Suprapubic skin (tissue), 4 donors: ENCODE measurements at places on chromosomes 12 and 14.

- no peak for DNase-seq
Measured at GRCh38 chr12:26939953-26940352, 1.7 kb downstream of the FGFR1OP2 start.

- DNase-seq: no peak
Measured at GRCh38 chr12:52805739-52806138, 8.2 kb downstream of the KRT4 start.

GRCh38 chr12:64335886-64336466 is 54.6 kb downstream of the C12orf56 start:
- no peak for DNase-seq

GRCh38 chr12:29702222-29702621 is 81.5 kb downstream of the TMTC1 start:
- no peak for DNase-seq

- DNase-seq: no peak
Measured at GRCh38 chr12:16472631-16473030, 125.2 kb downstream of the MGST1 start.

DNA sequence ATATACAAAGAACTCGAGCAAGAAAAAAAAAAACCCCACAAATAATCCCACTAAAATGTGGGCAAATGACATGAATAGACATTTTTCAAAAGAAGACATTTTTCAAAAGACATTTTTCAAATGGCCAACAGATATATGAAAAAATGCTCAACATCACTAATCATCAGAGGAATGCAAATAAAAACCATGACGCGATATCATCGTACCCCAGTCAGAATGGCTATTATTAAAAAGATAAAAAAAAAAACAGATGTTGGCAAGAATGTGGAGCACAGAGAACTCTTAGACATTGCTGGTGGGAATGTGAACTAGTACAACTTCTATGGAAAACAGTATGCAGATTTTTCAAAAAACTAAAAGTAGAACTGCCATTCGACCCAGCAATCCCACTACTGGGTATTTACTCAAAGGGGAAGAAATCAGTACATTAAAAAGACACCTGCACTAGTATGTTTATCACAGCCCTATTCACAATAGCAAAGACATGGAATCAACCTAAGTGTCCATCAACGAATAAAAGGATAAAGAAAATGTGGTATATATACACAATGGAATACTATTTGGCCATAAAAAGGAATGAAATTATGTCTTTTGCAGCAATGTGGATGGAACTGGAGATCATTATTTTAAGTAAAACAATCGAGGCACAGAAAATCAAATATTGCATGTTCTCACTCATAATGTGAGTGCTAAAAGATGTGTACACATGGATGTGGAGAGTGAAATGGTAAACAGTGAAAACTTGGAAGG is 16.3 kb downstream of the ZBTB39 start:
- DNase-seq: no peak

GRCh38 chr12:58583529-58583928 is 336.8 kb downstream of the LRIG3 start:
- no peak for DNase-seq

- no peak for DNase-seq
Measured at GRCh38 chr12:41407232-41407799, 219.2 kb downstream of the PDZRN4 start.

GRCh38 chr12:46187023-46187422 is 81.8 kb downstream of the SLC38A1 start:
- no peak for DNase-seq

GRCh38 chr14:92503756-92504491 is 9.7 kb upstream of the RIN3 start:
- no peak for DNase-seq

GRCh38 chr12:56803750-56804149 is 40.6 kb downstream of the HSD17B6 start:
- DNase-seq: no peak

DNA sequence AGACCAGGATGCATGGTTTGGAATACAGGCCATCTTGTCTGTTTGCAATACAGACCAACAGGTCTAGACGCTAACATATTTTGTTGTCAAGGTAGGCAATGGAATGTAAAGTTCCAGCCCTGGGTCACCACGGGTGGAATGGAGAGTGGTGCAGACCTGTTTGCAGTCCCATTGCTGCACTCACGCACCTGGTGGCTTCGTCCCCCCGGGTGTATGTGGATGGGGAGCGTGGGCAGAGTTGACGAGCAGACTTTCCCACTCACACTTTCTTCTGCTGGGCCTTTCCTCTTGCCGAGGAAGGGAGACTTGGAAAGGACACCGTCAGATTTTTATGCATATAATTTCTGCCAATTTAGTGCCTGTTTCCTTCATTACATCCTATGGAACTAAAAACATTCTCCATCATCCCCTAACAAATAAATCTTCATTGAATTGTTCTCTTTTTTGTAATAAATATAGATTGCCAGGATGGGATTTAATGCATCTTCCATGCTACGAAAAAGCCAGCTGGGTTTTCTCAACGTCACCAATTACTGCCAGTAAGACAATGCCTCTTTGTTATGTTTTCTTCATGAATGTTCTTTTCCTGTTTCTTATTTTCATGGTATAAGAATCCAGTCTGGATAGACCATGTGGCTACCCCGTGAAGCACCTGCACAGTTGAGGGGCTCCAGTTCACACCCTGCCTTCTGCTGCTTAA is 15.2 kb downstream of the DCAF4 start:
- no peak for DNase-seq

GRCh38 chr14:100495917-100496316 is 91.3 kb downstream of the BEGAIN start:
- DNase-seq: no peak

GRCh38 chr12:123765504-123766035 is 3.5 kb downstream of the DNAH10 start:
- no peak for DNase-seq

DNA sequence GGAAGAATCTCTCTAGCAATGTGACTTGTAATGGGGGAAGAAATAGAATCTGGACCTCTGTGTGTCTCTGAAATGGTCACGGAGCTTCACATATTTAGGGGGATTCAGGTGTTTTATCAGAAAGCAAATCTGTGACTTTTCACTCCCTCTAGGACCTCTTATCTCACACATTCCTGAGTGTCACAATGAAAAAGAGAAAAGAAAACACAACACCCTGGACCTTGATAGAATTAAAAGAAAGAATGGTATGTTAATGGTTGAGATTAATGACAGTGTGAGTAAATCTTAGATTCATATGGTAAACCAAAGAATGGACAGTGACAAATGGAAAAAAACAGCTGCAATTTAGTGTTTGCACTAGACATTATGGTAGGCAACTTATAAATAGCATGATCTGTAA is 68.5 kb downstream of the PKP2 start:
- no peak for DNase-seq

GRCh38 chr12:17414596-17414995 is 675.4 kb downstream of the RERGL start:
- DNase-seq: no peak

GRCh38 chr12:29612912-29613311 is 115.4 kb upstream of the OVCH1 start:
- DNase-seq: no peak

GRCh38 chr12:126734296-126734695 is 1532.7 kb upstream of the TMEM132C start:
- no peak for DNase-seq

GRCh38 chr12:21828779-21829178 is 54.3 kb upstream of the KCNJ8 start:
- peak; percentile 63 for DNase-seq

- DNase-seq: no peak
Measured at GRCh38 chr14:92122351-92122677, 545 bp downstream of the CPSF2 start.

- DNase-seq: no peak
Measured at GRCh38 chr14:30058401-30058800, 130.8 kb upstream of the PRKD1 start.

- DNase-seq: no peak
Measured at GRCh38 chr14:94066089-94066676, 14.8 kb downstream of the DDX24 start.

- no peak for DNase-seq
Measured at GRCh38 chr12:2733493-2734355, 61.0 kb upstream of the FKBP4 start.

GRCh38 chr12:2358986-2359658 is 306.3 kb downstream of the CACNA1C start:
- no peak for DNase-seq

- DNase-seq: no peak
Measured at GRCh38 chr12:68901145-68901544, 31.8 kb downstream of the CPM start.

- no peak for DNase-seq
Measured at GRCh38 chr12:83559650-83560049, 872.9 kb downstream of the TMTC2 start.

- DNase-seq: no peak
Measured at GRCh38 chr12:49667325-49668090, 39.7 kb downstream of the FMNL3 start.

DNA sequence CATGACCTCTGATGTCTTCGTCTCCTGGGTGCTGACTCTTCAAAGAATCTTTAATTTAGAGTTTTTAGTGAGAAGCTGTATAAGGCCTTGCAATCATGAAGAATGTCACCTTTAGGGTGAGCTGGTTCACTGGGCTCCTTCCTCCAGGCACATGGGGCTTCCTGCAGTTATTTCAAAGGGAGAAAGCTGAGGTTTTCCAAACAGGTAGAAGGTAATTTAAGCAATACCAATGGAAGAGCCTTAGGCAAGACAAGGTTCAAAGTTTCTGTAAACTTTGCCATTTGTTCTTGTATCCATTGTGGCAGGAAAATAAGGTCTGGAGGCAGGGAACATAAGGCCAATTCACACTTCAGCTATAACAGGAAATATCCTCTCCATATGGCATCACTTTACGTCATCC is 88.0 kb upstream of the EIF5 start:
- DNase-seq: no peak

GRCh38 chr12:58504143-58504938 is 416.0 kb downstream of the LRIG3 start:
- DNase-seq: no peak

- no peak for DNase-seq
Measured at GRCh38 chr12:113823816-113824215, 142.3 kb downstream of the RBM19 start.

DNA sequence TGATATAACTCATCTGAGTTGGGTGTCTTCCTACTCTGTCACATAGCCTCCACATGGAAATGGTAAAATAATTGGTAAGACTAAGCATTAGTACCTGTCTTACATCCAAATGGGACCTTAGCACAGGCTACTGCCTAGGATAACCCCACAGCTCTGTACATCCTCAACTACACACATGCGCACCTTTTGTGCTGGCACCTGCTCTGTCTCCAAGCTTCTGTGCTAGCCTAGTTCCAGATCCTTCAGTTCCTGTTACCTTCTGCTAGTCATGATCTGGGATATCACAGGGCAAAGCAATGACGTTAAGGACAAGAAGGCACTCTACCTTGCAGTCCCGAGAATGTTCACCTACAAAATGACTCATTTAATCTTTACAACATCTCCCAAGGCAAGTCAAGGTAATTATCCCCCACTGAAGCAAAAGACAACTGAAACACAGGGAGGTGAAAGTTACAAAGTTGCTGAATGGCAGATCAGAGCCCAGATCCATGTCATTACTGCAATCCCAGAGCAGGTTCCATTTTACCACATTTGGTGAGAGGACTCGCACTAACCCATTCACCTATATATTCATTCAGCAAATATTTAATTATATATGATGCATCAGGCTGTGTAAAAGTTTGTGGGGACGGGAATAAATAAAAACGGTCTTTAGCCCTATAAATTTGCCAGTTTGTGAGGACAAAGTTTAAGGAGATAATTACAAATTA is 61.7 kb downstream of the PPM1H start:
- no peak for DNase-seq

- no peak for DNase-seq
Measured at GRCh38 chr12:90548595-90548994, 406.4 kb downstream of the CCER1 start.

- no peak for DNase-seq
Measured at GRCh38 chr14:69880044-69880487, 850 bp downstream of the SMOC1 start.

DNA sequence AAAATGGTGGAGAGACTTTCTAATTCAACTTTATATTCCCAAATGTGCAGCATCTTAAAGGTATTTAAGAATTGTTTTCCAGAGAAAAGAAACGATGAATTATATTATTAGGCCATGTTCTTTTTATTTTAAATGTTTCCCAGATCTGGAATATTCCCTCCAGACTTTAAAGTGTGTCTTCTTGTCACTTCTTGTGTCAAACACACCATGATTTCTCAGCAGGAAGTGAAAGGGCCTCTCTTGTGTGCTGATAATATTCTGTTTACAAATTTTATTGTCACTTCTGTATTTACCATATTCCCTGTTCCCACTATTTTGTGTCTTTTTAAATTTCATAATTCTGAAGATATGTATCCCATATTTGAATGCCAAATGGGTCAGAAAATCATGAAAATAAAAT is 455.0 kb upstream of the FLRT2 start:
- no peak for DNase-seq

DNA sequence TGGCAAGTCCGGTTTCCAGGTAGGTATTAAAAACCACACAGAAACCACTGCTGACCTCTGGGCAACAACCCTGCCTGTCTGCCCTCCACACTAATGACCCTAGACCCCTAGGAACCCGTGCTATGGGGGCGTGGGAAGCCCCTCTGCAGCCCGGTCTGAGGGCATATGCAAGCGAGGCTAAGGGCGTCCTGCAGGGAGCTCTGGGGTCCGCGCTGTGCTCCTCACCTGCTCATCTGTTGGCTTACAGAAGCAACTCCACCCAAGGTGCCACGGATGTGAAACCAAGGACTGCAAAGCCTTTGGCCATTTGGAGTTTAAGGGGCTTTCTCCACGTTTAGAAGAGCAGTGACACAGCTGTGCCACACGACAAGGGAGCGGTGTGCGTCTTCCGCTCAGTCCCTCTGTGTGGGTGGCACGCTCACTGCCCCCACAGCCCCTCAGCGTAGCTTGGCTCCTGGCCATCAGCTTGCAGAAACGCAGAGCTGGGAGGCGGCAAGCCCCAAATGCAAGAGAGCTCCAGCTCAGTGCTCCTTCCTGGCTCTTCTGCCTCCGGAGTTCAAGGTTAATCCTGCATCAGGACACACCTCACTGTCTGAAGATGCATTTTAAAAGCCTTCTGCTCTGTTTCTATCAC is 18.4 kb downstream of the AMN start:
- DNase-seq: no peak

- no peak for DNase-seq
Measured at GRCh38 chr14:95261616-95262510, 57.8 kb downstream of the CLMN start.

DNA sequence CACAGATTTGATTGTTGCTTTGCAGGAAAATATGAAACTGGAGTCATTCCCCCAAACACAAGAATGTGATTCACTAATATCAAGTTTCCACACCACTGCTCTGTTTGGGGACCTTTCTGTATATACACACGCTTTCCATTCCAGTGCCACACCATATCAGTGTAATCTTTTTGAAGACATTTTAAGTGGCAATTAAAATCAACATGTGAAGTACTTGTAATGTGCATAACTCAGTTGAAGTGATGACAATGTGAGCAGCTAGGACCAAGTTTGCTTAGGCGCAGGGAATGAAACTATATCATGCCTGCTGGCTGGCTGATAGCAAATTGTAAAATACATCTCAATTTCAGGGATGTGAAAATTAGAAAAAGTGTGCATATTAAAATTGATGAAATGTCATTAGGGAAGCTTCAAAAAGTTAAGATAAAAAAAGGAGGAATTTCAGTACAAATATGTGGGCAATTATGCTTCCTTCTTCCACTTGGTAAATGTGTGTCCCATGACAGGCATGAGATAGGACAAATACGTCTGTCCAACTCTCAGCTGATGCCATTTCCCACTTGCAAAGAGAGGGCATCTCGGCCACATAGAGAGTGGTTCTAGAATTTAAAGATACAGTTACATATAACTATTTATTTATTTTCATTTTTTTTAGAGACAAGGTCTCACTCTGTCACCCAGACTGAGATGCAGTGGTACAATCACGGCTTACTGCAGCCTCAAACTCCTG is 43.7 kb downstream of the HSPB8 start:
- no peak for DNase-seq
